Kidney capillary endothelial cell (primary cell): ENCODE measurements at places on chromosomes 16 and 17.

DNA sequence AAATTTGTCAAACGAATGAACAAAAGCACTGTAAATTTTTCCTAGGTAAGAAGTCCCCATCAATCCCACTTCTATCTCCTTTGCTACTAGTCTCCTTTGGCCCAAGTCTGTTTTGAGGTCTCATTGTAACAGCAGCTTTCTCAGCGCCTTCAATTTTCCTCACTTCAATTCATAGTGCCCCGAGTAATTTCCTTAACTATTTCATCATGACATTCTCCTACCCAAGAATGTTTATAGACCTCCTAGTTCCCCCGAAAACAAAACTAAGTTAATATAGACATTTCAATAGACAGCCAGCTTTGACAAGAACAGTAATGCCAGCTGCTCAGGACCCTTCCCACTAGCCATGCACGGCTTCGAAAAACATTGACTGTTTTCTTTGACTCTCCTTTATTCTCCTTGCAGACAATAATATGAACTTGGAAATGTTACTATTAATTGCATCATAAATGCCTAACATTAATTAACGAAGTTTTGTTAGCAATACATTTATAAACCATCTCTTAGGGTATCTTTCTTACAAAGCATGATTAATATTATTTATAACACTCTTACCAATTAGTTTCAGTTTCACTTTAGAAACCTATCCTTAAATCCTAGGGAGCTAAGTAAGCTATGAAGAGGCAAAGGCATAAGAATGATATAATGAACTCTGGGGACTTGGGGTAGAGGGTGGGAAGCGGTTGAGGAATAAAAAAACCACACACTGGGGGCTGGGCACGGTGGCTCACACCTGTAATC, 22.8 kb downstream of the GLG1 start:
- no peak for DNase-seq

DNA sequence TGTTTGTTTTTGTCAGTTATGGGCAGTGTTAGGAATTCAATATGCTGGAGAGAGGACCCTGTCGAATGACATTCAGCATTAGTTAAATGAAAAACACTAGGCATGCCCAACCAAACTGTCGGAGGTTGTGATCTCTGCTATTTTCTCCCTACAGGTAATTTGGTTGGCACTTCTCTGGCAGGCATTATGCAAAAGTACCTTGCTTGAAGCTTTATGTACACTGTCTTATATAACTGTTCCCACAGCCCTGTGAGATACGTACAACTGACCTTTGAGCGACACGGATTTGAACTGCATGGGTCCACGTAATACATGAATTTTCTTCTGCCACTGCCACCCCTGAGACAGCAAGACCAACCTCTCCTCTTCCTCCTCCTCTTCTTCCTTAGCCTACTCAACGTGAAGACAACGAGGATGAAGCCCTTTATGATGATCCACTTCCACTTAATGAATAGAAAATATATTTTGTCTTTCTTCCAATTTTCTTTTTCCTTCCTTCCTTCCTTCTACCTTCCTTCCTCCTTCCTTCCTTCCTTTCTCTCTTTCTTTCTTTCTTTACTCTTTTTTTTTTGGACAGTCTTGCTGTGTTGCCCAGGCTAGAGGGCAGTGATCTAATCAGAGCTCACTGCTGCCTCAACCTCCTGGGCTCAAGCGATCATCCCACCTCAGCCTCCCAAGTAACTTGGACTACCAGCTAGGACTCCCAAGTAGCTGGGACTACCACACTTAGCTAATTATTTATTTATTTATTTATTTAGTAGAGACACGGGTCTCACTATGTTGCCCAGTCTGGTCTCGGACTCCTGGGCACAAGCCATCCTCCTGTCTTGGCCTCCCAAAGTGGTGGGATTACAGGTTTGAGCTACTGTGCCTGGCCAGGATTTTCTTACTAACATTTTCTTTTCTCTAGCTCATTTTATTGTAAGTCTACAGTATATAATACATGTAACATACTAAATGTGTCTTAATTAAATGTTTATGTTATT, 77.3 kb downstream of the WIPI1 start:
- no peak for DNase-seq

GRCh38 chr17:29732613-29733012, 109.9 kb upstream of the CORO6 start:
- DNase-seq, result no peak

- no peak for DNase-seq
These were observed 8.5 kb downstream of the HASPIN start for GRCh38 chr17:3732210-3732621.

GRCh38 chr16:2026461-2027023, at the start of gene NHERF2:
Gene NHERF2, plus strand, starts transcription at chr16:2026902. Its CDS starts 104 bp downstream, at chr16:2027006.
- DNase-seq, result no peak

GRCh38 chr17:57432507-57433277, 176.4 kb downstream of the MSI2 start:
- DNase-seq, result no peak

DNA sequence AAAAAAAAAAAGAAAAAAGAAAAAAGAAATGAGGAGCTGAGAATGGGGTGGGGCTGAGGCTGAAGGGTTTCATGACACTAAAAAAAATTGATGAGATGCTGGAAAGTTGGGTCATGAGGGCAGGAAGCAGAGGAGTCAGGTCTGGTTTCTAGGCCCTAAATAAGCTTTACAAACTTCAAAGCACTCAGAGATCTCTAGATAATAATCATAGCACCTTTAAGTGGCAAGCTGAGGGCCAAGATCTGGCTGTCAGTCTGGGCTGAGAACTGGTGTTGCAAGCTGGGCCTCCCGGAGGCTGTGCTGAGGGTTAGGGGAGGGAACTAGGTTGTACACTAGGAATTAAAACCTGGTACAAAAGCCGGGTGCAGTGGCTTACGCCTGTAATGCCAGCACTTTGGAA, 6.4 kb downstream of the ZNF764 start:
- no peak for DNase-seq

- DNase-seq, result no peak
These were observed 64.2 kb downstream of the SPECC1 start for GRCh38 chr17:20073055-20073979.

- DNase-seq, result no peak
These were observed 220 bp upstream of the ARHGAP44 start for GRCh38 chr17:12789075-12789480.

DNA sequence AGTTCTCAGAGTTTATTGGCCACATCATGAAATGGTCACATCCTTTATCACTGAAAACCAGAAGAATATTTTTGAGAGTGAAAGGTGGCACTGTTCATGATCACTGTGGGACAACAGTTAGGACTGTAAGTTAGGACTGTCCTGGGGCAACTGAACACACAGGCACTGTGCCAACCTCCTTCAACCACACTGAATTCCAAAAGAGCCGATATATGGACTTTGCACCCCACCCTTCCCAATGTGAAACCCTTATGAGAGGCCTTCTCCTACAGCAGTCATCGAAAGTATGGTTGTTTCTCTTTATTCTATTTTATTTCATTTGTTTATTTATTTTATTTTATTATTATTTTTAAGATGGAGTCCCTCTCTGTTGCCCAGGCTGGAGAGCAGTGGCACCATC, 353.5 kb downstream of the TOX3 start:
- DNase-seq, result no peak

DNA sequence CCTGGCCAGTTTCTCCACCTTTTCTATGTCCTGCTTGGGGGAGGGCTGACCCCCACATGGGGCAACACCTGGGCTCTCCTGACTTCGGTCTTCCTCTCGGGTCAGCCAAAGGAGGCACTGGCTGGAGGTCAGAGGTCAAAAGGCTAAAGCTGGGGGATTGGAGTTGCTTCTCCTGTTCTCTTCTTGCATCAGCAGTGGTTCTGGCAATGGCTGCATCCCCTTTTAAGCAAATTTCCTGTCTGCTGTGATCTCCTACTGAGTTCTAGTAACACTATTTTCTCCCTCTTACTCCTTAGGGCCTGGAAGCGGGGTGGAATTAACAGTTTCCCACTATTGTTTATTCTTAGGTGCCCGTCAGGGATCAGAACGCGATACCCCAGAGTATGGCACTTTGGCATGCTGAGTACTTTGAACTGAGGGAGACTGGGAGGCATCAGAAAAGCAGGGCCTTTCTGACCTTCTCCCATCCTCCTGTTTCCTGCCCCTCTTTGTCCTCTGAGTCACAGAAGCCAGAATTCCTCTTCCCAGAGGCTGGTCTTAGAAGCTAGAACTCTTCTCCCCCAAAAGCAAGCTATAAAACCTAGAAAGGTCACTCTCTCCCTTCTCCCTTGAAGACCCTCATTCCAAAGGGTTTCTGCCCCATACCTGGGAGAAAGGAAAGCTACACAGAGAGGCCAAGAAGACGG, 268.2 kb downstream of the STX8 start:
- peak; percentile 17 for DNase-seq

DNA sequence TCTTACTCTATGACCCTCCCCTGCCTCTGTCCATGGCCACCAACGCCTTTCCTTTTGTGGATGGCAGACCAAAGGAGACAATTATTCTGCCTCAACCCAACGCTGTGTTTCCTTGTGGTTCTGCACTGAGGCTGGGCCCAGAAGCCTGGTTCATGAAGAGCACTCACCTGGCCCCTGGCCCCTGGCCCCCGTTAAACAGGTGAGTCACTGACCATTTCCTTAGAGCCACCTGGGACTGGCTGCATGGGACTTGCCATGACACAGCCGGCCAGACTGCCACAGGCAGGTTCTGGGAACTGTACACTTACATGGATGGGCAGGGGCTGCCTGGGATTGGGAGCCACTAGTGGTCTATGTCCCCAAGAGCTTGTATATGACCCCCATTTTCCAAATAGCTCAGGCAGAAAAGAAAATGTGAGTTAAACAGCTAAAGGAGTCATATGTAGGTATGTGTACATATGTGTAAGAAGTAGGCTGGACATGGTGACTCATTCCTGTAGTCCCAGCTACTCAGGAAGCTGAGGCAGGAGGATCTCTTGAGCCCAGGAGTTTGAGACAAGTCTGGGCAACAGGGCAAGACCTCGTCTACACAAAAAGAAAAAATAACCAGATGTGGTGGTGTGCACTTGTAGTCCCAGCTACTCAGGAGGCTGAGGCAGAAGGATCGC, 181.9 kb upstream of the CACNG5 start:
- DNase-seq, result no peak

DNA sequence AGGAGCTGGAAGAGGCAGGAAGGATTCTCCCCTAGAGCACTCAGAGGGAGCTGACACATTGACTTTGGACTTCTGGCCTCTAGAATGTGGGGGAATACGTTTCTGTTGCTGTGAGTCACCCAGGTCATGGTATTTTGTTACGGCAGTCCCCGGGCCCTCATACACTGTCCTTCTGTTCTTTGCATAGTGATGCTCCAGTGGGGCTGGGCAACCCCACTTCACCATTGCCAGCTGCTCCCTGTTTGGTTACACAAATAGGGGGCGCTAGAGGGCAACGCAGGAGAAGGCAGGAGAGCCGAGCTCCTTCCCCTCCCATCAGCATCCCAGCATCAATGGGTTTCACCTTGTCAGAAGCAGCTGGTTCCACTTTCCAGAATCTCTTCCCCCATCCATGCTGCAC, 257.7 kb upstream of the FOXF1 start:
- DNase-seq, result peak; percentile 32

DNA sequence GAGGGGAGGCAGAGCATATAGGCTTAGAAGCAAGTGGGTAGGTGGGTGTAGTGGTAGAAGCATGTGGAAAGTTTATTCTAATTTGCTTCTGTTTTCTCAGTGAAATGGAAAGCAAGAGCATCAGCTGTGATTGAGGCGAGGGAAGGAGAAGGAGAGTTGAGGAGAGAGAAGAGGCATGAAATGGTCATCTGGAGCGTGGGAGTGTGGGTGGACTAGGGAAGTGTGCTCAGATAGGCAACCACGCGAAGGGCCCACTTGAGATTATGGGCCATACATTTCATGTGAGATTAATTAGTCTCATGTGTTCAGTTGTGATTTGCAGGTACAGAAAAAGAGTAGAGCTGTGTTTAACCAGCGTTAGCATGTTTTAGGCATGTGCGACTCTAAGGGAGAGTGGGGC, 20.8 kb upstream of the CDC6 start:
- no peak for DNase-seq

DNA sequence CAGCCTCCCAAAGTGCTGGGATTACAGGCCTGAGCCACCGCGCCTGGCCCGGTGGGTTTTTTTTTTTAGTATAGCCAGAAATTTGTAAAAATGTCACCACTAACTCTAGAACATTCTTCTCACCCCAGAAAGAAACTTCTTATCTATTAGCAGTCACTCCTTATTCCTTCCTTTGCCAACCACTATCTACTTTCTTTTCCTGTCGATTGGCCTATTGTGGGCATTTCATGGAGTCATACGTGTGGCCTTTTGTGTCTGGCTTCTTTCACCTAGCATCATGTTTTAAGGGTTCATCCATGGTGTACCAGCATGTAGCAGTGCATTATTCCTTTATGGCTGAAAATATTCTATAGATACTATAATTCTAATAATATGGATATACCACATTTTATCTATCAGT, 3.6 kb downstream of the CYB5D2 start:
- DNase-seq, result no peak

DNA sequence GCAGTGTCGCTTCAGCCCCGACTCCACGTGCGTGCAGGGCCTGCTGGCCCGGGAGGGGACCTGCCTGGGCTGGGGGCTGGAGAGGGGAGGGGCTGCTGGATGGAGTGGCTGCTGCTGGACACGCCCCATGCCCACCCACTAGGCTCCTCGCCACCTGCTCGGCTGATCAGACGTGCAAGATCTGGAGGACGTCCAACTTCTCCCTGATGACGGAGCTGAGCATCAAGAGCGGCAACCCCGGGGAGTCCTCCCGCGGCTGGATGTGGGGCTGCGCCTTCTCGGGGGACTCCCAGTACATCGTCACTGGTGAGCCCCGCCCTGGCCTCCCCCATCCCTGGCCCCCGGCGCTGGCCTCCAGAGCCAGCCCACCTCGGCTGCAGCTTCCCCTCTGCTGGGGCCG, 2.4 kb downstream of the BRICD5 start:
- DNase-seq, result no peak

GRCh38 chr17:50443505-50443974, 17.5 kb downstream of the ACSF2 start:
- no peak for DNase-seq

GRCh38 chr16:12061336-12062055, 85.0 kb downstream of the SNX29 start:
- DNase-seq, result no peak

GRCh38 chr16:87278191-87279093, 38.8 kb downstream of the C16orf95 start:
- DNase-seq, result peak; percentile 63

DNA sequence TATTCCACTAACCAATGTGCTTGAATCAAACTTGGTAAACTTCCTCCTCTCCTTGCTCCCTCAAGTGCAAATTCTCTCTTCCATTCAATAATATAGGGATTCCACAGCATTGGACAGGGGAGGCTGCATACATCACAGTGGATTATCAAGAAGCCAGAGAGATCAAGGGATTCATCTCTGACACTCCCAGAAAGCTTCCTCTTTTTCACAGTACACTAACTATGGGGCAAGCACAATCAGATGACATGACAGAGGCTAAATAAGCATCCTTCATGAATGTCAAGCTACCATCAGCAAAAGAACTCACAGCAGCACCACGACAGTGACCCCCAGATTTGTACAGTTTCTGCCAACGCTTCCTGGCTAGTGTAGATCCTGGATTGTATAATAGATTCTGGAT, 178.4 kb upstream of the C17orf78 start:
- no peak for DNase-seq

GRCh38 chr17:66533572-66533971, 231.2 kb downstream of the PRKCA start:
- DNase-seq, result no peak

GRCh38 chr17:48561884-48562810, 16.0 kb downstream of the HOXB4 start:
- DNase-seq, result no peak

- no peak for DNase-seq
These were observed 5.6 kb downstream of the ALOX15 start for GRCh38 chr17:4635823-4636375.
